Stimulated activated CD8-positive, alpha-beta memory T cell treated with anti-CD3 and anti-CD28 coated beads, Interleukin-4, amount 100 ng/mL, for 48 hours (primary cell): ENCODE measurements at places on chromosomes 1 and 21.

DNA sequence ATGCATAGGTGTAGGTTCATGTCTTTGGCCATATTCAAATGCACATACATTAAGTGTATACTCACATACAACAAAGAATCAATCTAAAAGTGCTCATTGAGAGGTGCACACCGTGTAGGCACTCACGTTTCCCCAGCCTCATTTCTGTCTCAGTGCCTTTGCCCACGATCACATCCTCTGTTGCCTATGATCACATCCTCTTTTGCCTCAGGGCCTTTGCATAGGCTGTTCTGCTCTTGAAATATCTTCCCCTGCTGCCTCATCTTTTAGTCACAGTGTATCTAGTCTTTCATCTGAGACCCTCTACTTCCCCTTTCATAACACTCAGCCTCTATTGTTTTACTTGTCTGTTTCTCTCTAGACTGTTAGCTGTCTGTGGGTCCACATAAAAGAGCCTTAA lies 69.3 kb downstream of the FOXD2 start:
- DNase-seq, result no peak

DNA sequence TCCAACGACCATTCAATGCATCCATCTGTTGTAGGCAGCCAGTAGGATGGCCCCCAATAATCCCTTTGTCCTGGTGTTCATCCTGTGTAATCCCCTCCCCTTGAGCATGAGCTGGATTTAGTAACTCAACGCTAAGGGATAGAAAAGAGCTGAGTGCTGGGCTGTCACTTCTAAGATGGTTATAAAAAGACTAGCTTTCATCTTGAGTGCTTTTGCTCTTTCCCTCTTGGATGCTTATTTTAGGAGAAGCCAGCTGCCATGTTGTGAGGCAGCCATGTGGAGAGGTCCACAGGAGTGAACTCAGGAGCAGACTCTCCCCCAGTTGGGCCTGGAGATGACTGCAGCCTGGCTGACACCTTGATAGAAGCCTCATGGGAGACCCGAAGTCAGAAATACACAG lies 401.5 kb downstream of the VAV3 start:
- no peak for DNase-seq

- no peak for DNase-seq
These were observed 1.9 kb downstream of the PEAR1 start for GRCh38 chr1:156895455-156895812.

DNA sequence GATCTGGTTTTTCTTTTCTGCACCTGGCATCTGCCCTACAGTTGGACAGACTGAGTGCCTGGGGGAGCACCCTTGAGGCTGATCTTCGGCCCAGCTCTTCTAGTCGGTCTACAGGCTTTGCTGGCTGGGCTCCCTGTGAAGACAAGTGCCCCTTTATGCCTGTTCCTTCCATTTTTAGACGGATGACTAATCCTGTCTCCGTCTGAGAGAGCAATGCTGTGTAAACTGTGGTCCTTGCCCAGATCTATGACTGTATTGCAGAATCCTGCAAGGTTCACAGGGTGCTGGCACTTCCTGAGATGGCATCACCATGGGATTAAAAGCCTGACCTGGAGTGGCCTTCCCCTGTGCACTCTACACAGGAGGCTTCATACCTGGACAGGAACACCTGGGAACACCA lies 47.6 kb upstream of the SAMD13 start:
- DNase-seq, result no peak

- DNase-seq, result no peak
These were observed 93.3 kb upstream of the COG2 start for GRCh38 chr1:230548997-230549396.

GRCh38 chr1:23370709-23371584 lies 1.3 kb upstream of the ZNF436 start:
- DNase-seq, result no peak

- DNase-seq, result no peak
These were observed 5.8 kb downstream of the C21orf91 start for GRCh38 chr21:17813353-17813752.

GRCh38 chr1:153791648-153792253 lies 16.5 kb downstream of the SLC27A3 start:
- peak; percentile 62 for DNase-seq

DNA sequence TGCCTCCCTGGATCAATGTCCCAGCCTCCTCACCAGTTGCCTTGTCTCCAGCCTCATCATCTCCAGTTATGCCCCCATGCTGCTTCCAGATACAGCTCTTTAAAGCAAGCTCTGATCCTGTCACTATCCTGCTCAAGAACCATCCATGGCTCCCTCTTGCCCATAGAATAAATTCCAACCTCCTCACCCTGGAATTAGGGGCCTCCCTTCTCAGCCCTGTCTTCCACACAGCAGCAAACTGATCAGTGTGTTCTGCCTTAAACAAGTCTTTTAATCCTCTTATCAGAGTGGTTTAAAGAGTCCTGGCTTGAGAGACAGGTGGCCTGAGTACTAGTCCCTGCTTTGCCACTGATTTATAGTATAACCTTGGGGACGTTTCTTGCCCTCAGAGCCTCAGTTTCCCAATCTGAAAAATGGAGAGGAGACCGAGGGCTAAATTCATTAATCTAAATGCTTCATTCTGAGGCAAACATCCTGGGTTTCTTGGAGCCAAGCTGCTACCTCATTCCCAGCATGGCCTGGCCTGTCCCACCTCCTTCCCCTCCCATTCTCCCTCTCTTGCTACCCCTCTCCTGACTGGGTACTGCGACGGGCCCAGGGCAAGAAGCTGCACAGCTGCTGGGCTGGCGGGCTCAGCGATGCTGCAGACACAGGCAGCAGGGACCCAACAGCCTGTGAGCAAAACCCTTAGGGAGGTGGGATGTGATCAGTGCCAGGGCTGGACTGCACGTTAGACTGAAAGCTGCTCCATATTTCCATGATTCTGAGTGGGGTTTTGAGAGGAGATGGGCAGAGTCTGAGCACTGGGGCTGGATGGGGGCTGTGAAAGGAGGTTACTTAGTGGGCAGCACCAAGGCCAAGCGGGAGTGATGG lies 221.4 kb downstream of the PTPRU start:
- no peak for DNase-seq

DNA sequence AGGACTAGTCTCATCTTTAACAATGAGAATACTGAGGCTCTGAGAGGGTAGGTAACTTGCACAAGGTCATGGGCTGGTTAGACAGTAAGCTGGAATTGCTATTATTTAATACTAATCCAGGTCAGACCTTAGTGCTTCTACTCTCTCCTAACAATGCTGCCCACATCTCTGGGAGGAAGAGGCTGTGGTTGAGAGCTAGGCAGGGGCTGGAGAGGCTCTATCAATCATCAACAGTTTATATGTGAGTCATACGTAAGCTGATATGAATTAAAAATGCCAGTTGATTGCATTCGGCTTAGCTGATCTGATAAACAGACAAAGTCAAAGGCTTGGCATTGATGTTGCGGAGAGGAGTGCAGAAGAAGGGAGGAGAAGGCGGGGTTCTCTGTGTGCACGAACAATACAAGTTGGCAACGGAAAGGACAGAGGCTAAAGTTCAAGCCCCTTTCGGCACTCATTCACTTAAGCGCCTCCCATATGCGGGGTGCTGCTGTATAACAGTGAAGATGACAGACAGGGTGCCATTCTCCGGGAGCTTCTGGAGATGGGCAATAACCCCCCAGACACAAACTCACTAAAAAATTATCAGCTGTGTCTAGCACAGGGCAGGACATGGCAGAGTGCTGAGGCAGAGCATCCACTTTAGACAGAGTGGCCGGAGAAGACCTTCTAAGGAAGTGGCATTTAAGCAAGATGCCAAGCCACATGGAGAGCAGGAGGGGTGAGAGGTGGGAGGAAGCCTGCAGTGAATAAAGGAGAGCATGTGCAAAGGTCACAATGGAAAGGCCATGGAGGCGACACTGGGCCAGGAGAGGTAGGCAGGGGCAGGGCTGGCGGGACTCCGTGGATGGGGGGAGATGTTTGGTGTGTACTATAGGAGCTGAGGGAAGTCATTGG lies 195.2 kb downstream of the ZSCAN20 start:
- DNase-seq, result no peak

GRCh38 chr1:44501047-44501890 lies 96.2 kb downstream of the RNF220 start:
- no peak for DNase-seq

GRCh38 chr1:85372683-85373377 lies 92.1 kb downstream of the DDAH1 start:
- DNase-seq, result no peak

- DNase-seq, result no peak
These were observed 44.0 kb downstream of the GPR161 start for GRCh38 chr1:168092566-168093355.

DNA sequence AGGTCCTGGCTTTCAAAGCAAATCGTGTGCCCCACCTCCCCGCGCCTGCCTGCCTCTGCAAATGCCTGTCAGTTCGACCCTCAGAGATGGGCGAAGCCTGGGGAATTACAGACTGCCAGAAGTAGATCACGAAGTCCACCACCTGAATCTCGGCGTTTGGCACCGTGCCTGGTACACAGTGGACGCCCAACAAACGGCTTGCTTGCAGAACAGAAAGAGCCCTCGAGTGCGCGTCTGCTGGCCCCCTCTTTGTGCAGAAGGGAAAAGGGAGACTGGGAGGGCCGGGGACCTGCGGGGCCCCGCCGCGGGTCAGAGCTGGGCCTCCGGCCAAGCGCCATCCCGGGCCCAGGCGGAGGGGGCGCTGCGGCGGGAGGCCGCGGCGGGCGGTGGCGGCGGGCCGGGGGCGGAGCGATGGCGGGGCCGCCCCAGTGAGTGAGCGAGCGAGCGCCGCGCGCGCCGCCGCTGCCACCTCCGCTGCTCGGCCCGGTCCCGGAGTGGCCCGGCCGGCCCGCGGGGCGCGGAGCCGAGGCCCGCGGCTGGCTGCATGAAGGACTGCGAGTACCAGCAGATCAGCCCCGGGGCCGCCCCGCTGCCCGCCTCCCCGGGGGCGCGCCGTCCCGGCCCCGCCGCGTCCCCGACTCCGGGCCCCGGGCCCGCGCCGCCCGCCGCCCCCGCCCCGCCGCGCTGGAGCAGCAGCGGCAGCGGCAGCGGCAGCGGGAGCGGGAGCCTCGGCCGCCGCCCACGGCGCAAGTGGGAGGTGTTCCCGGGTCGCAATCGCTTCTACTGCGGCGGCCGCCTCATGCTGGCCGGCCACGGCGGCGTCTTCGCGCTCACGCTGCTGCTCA lies at the start of gene ZDHHC18:
Gene ZDHHC18 (plus strand): TSS at position 428 of the 845 bp plus-strand sequence. CDS start 117 bp downstream, at position 545.
- DNase-seq, result peak; percentile 82
